ENCODE measurements at places on chromosomes 4 and X.

GRCh38 chr4:26819478-26820095 lies 41.1 kb upstream of the STIM2 start:
- DNase-seq: no peak

GRCh38 chr4:127686658-127687057 lies 43.5 kb upstream of the SLC25A31 start:
- DNase-seq: peak; percentile 55

DNA sequence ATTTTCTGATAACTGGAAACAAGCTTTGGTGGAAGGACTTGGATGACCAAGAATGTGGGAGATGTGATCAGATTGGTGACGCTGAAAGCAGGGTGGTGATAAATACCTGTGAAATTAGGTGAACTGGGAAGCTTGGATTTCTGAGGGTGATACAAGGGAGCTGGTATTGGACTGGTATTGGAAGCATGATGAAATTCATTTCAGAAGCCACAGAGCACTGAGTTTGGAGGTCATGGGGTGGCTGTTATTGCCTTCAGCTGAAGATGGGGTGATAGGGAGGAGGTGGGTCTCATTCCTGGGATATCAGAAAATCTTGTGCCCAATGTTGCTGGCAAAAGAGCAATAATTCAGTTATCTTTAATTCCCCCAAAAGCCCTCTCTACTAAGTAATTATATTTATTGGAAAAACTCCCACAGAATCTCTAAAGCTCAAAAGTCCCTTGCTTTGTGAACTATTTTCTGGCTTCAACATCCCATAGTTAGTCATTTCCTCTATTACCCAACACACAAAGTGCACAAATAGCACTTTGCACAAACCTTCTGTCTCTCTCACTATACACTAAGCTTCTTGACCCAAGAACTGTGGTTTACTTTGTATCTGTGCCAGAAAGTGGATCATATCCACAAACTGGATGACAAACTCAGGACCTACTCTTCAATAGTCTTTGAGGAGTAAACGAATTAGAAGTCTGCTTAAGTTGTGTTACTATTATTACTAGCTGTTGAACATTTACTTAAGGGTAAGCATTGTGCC lies 23.1 kb upstream of the CAMK2D start:
- DNase-seq: peak; percentile 97

- DNase-seq: peak; percentile 83
These were observed 27.8 kb downstream of the BANK1 start for GRCh38 chr4:101818362-101818761.

GRCh38 chr4:85318415-85318814 lies 156.5 kb upstream of the ARHGAP24 start:
- no peak for DNase-seq

- no peak for DNase-seq
These were observed 20.8 kb upstream of the SLC10A4 start for GRCh38 chr4:48462363-48462762.

- DNase-seq: no peak
These were observed 59.2 kb upstream of the TXK start for GRCh38 chr4:48193096-48193836.

GRCh38 chr4:177485528-177485927 lies 43.3 kb upstream of the AGA start:
- peak; percentile 28 for DNase-seq

DNA sequence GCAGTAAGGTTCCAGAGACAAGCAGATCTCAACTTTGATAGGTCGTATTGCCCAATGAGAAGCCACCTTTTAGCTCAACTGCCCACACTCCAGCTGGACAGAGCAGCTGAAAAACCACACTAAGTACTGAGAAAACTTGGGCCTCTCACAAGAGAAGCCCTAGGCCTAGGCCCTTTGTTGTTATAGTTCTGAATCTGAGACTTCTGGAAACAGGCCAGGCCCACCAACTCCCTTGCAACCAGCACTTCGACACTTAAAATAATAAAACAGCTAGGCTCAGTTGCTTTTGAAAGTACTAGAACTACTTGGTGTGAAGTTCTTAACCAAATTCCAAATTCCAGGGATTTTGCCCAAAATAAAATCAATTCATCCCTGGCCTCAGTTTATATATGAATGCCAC lies 13.5 kb upstream of the RTL5 start:
- DNase-seq: no peak

GRCh38 chr4:3135155-3136011 lies 60.9 kb downstream of the HTT start:
- DNase-seq: no peak

GRCh38 chr4:97235521-97235920 lies 907.8 kb downstream of the STPG2 start:
- DNase-seq: no peak

DNA sequence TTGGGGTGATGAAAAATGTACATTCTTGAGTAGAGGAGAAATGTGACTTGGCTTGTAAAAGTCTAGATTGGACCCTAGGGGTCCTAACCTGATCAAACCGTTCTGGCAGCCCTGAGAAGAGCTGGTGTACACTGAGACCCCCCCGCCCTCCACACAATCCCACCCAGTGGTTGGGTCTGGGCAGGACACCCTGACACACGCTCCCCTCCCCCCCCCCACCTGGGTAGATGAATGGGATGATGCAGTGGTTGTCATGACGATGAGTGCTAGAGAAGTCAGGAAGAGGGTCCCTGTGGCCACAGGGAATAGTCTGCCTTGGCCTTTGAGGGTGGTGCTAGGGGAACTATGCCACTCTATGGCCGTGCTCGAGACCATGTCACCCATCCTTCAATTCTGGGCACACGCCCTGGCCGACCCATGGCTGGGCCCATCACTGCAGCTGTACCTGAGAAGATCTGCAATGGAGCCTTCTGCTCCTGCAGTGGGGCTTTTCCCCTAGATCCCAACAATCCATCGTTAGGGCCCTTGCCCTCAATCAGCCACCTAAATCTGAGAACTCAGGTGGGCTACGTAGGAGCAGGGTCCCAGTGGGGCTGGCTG lies 4.4 kb downstream of the CDK16 start:
- DNase-seq: no peak

DNA sequence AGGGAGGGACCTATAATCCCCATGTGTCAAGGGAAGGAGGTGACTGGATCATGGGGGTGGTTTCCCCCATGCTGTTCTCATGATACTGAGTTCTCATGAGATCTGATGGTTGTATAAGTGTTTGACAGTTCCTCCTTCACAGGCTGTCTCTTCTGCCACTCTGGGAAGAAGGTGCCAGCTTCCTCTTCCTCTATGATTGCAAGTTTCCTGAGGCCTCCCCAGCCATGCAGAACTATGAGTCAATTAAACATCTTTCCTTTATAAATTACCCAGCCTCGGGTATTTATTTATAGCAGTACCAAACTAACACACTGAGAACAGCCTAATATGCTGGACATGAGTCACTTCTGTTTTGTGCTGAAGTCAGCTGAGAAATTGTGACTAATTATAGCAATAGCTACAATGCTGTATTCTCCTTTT lies 656.9 kb upstream of the CPEB2 start:
- DNase-seq: peak; percentile 73

DNA sequence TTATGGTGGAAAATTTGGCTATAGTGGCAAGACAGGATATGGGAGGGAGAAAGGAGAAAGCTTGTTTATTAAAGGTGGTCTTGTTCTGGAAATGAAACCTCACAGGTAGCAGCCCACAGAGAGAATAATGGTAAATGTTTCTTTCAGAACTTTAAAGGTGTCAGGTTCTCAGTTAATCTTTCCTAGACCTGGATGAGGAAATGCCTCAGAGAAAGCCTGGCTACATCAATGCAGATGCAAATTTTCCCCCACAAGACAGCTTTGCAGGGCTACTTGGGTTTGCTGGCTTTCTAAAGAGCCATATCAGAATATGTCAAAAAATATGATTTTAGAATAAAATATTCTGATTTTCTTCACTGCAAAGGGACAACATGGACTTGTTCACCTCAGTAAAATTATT lies 715.0 kb downstream of the FAM133A start:
- DNase-seq: no peak

DNA sequence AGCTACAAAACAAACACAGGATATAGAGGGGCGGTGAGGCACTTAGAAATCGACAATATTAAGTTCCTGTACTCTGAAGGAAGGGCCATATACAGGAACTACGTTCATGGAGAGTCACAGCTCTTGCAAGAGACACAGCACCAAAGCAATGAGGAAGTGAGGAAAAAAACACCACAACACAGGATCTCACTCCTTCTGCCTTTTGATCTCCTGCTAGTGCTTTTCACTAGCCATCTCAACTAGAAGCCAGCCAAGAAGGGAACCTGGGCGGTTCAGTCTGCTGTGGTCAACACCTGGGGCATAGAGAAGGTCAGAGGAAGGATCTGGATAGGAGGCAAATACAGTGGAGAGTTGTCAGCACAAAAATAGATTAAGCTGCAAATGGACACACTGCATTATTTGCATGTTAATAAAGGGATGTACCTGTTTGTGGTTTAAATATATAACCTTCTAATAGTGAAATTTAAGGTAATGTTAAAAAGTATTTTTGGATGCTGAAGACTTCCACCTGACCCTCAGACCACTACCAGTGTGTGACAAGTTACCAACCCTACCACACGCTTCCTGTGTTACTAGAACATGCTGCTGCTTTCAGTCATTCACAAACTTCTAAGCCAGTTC lies 104.6 kb downstream of the DTHD1 start:
- DNase-seq: no peak

- no peak for DNase-seq
These were observed 164.1 kb upstream of the FAT1 start for GRCh38 chr4:186887752-186888151.

All from fibroblast of skin of back (primary cell).